ENCODE measurements at places on chromosomes 12 and 14.

- DNase-seq = no peak
Observed at GRCh38 chr14:84288781-84289180, 1241.2 kb upstream of the FLRT2 start.

DNA sequence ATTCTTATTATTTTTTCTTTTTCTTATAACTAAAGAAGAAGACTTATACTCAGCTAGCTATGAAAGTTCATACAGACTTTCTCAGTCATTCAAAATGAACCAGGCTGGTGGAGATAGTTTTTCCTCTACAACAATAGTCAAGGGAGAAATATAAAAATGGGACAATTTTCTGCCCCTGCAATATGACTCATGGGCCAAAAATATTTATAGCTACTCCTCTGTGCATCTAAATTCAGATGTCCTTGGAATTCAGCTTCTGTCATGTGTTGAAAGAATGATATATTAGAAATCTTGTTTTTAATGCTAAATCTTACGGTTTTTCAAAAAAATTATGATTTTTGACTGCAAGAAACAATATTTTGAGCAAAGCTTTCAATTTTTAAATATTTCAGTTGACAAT lies 237.2 kb upstream of the SYT10 start:
- DNase-seq = no peak

- no peak for DNase-seq
Observed at GRCh38 chr12:124898200-124898922, 16.1 kb downstream of the UBC start.

DNA sequence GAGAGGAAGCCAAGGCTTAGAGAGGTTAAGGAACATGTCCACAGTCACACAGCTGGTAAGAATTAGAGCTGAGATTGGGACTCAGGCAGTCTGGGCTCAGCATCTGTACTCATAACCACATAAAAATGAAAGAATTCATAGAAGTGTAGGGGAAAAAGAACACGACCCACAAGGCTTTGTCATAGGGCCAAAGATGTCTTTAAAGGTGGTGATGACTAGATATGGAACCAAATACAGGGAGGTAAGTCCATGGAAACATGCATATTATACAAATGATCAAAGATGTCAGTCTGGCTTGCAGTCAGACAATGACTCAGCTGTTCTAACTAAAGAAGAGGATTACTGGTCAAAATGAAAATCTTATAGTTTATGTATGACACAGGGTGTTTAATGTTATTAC lies 7.2 kb upstream of the SSPN start:
- no peak for DNase-seq

- no peak for DNase-seq
Observed at GRCh38 chr12:26471560-26471959, 276.2 kb downstream of the SSPN start.

GRCh38 chr12:31631809-31632208 lies 27.7 kb upstream of the ETFBKMT start:
- DNase-seq = no peak

Measured in cortex of kidney (tissue), 1 donor.